Effector memory CD8-positive, alpha-beta T cell (primary cell): ENCODE measurements at places on chromosomes 2 and 18.

DNA sequence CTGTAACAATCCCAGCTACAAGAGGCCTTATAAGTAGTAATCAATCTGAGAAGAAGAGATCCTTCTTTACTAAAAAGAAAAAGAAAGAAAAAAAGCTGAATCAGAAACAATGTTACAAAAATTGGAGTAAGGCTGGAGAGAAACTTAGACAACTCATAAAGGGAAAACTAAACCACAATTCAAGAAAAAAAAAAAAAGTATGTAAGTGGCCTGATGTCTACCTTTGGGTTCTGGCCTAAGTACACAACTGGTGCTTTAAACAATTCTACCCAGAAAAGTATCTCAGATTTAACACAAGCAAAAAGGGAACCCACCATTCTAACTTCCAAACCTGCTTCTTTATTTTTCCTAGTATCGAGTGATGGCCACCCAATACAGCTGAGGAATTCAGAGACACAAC, 45.3 kb downstream of the ZNF521 start:
- DNase-seq, result no peak

GRCh38 chr2:102187496-102188150, 800 bp downstream of the IL1RL2 start:
- peak; percentile 21 for DNase-seq

DNA sequence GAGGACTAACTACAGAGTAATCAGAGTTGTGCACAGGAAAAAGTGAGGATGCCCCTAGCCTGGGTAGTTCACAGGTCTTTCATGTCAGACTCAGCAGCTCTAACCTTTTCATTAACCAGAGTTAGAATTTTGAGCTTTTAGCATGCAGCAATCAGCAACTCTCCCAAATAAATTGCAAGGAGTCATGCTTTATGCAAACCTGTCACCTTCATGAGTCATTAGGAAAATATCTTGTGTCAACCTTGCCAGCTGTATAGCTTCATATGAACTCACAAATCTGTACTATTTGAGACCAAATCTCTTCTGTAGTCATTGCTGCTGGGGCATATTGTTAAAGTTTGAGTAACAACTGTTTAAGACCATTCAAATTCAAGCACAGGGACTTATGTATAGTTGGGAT, 382.3 kb upstream of the NT5C1B start:
- DNase-seq, result no peak

- DNase-seq, result no peak
Observed at GRCh38 chr2:134212746-134213145, 41.1 kb upstream of the MGAT5 start.

DNA sequence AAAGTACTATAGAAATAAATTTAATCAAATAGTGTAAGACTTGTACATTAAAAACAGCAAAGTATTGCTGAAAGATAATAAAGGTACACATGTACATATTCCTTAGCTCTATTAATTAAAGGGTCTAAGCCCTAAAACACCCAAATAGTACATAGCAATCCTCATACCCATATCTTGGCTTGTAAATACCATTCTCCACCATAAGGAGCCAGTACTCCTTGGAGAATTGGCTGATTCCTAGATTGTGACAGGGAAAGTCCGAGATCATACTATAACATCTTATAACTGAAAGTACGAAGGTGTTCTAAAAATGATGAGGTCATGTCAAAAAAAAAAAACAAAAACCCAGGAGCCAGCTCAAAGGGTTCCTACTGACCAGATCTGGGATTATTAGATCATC, 614.6 kb downstream of the SUCLG1 start:
- DNase-seq, result no peak

DNA sequence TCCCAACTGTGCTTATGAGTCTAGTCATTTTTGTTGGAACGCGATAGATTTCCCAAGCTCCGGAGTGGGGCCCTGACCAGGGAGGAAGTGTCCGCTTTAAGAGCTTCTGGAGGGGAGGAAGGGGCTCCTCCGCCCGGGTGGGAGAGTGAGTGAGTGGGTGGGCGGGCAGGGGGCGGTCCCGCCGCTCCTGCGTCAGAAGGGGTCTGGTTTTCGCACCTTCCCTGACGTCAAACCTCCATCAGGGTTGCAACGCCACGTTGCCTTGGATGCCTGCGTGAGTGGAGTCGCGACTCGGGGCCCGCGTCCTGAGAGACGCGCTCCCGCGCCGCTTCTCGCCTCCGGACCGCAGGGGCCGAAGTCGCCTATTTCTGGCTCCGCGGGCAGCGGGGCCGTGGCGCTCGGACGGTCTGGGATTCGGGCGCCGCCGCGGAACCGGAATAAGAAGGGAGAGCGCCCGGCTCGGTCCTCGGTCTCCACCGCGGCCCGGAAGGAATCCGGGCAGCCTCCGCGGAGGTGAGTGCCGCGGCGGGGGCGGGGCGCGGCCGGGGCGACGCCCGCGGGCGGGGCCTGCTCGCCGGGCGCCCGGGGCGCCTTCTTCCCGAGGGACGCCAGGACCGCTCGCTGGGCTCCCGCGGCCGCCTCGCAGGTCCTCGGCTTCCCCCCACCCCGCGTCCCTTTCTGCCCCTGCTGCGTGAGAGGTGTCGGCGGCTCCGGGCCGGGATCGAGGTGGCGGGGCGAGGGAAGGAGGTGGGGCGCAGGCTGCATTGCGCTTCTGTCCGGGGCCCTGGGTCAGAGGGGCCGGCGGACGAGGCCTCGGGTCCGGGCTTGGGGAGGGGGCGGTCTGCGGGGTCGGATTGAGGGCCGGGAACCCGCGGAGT, at the start of gene ZDBF2:
Gene ZDBF2 (plus strand): TSS at position 230 of the 878 bp plus-strand sequence. CDS start 7,187 bp downstream, outside the sequence.
- peak; percentile 30 for DNase-seq

DNA sequence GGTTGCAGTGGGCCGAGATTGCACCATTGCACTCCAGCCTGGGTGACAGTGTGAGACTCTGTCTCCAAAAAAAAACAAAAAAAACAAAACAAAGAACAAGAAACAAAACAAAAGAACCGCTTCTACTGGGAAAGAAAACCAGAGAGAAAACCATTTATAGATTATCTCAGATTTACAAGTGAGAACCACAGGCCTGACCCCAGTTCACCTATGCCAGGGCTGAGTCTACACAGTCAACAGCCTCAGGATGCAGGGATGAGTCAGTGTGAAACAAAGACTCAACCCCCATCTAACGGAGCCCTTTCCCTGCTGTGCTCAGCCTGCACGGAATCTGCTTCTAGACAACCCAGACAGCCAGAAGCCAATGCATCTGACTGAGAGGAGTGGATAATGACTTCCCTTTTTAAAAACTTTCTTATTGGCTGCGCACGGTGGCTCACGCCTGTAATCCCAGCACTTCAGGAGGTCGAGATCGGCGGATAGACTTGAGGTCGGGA, 25.5 kb upstream of the YWHAQ start:
- DNase-seq, result peak; percentile 64

- DNase-seq, result no peak
Observed at GRCh38 chr18:4084382-4084900, 370.7 kb downstream of the DLGAP1 start.

DNA sequence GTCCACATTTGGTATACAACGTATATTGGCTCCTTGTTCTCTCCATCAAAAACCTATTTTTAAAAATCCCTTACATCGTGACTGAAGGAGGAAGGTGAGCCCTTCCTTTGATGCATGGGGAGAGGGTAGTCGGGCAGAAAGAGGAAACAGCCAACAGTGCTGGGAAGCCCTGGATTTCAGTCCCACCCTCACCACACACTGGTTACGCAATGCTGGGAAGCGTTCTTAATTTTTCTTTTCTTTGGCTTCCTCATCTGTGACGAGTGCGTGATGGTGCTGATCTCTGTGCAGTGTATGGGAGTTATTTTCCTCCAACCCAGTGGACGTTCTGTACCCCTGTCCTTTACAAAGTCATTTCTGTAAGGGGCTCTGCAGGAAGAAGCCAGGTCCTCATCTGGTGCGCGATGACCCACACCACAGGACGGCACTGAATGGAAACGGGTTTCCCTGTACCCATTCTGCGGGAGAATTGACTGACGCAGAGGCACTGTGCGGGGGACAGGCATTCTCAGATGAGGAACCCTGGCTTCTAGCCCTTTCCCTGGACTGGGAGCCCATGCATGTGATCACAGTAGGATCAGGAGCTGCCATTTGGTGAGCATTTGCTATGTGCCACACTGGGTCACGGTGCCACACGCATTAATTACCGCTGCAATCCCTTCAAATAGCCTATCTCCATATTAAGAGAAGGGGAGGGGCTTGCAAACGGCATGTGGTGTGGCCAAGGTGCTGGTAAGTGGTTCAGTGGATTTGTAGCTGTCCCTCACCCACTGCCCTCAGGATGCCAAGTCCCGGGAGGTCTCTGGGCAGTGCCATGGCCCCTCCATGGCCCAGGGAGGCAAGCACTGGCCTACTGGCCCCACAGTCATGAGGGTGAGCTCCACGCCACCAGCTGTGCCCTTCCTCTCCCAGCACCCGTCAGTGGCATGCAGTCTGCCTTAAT, 4.3 kb downstream of the COLEC11 start:
- DNase-seq, result no peak

DNA sequence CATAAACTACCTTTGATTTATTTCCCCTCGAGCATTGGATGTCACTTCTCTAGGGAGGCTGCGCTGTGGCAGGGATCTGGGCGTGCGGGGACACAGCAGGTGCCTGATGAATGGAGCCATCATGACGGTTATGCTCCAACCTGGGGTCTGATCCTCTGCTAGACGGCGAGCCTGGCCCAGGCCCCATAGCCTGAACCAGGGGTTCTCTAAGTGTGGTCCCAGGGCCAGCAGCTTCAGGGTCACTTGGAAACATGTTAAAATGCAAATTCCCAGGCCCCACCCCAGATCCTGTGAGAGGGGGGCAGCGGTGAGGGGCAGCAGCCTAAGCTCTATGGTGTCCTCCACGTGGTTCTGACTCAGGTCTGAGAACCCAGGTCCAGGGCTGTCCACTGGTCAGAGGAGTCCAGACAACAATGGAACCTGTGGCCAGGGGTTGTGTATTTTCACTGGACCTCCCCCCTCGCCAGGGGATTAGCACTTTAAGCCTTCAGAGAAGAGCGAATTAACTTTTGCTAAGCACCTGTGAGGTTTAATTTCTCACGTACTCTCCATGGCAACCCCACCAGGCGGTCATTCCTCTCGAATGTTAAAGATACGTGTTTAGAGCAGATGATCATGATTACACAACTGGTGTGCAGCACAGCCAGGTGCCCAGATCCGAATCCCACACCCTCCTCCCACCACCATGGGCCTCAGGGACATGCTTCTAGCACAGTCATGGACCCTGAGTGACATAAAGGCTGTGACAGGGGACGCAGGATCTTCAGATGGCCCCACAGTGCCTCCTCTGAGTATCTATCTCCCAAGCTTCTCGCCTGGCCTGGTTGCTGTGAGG, 1.6 kb upstream of the ARHGEF4 start:
- DNase-seq, result no peak

DNA sequence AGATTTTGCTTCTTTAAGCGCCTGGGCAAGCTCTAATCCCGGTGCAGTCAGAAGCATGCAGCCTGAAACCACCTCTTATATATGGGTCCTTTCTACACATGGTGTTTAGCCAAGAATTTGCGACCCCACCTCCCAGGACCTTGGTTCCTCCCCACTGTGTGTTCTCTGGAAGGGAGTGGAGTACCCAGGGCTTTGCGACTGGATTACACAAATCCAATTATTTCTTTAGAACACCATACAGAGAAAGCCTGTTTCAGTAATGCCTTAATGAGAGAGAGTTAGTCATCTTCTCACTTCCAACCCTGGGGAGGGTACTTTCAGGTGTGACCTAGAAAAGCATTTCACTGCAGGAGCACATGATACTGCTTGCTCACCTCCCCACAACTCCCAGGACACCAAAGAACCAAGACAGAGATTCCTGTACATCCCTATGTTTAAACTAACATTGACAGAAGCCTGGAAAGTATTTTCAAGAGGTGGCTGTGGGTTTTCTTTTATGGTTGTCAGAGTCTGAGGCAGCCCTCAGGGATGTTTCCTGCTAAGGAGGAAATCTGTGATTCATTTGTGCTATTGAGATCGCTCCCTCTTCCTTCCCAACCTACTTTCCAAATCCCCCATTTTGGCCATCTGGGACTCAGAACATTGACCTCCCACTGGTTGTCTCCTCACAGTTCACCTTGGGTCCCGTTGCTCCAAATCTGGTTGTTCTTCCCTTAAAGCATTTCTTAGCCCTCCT, at the start of gene CAPN14:
Gene CAPN14 (minus strand): TSS at position 51 of the 736 bp plus-strand sequence. CDS start 12,068 bp downstream, outside the sequence.
- DNase-seq, result no peak

DNA sequence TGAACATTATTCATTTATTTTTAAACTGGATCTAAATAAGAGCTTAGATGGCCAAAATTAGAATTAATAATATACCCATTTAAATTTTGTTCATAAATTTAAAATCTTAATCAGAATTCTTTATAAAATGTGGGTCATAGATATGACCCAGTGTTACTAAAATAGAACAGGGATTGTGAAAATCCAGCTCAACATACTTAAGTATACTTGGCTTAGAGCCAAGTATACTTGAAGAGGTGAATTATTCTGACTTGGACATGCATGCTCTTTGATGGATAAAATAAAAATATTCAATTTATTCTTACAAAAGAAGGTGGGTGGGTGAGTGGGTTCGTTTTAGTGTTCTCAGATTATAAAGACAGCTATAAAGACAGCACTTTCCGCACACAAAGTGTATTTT, 70.7 kb downstream of the SPOPL start:
- DNase-seq, result no peak
